ENCODE measurements at places on chromosomes 12 and 14. TPM values are rescaled to one million over a fixed set of nuclear protein-coding genes. Genes with fewer than 3 reads are reported as not detected.

The PRB2 gene
- not detected for total RNA-seq

The ITGA7 gene
- 520 TPM for total RNA-seq

The CAND1 gene
- 32.9 TPM for total RNA-seq

DNA sequence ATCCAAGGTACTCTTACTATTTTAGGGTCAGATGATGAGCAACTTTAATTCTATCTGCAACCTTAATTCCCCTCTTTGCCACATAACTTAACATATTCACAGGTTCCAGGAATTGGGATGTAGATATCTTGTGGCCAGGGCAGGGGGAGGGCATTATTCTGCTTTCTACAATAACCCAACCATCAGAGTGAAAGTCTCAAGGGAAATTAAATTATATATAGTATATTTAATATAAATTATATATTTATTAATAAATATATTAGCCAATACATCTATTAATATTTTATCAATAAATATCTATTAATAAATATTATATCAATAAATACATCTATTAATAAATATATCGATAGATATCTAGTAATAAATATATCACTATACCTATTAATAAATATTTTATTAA, 11.7 kb upstream of the RAB21 start:
- DNase-seq: no peak

DNA sequence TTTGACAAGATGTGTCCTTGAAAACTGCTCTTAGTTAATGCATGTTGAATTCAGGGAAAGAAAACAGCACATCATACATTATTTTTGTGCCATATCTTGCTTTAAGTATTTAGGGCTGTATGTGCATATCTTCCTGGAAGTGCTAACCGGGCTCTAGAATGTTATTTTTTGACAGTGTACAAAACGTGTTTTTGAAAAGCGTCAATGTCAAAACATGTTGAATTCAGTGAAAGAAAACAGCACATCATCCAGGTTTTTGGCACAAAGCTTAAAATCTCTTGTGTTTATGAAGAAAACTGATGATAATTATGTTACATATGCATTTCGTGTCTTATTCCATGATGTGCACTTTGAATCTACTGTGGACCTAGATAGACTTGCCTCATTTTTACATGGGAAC, 82.7 kb downstream of the ASCL4 start:
- DNase-seq: no peak

DNA sequence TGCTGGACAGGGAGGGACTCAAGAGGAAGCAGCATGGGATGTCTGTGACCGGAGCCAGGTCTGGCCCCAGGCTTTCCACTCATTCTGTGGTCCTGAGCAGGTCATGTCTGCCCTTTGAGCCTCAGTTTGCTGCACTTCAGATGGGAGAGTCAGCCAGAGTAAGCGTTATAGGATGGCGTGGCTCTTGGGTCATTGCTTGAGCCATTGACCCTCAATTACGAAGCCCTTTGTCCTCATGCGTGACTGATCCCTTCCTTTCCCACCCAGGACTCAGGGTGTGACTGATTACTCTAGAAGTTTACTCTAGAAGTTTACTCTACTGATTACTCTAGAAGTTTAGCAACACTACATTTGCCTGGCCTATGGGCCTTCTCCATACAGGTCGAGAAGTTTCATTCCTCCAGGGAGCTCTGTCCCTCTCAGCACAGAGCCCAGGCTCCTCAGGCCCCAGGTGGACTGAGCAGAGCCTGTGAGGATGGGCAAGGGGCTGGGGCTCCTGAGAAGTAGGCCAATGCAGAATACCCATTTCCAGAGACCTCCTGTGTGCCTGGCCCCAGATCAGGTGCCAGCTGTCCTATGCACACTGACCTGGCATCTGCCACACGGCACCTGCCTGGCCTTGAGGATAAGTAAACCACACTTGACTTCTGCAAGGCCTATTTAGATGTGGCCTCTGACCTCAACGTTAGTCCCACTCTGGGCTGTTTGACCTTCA, 7.6 kb upstream of the IFI27 start:
- no peak for DNase-seq

GRCh38 chr14:51668870-51669269, 17.2 kb downstream of the FRMD6 start:
- no peak for DNase-seq

- peak; percentile 38 for DNase-seq
These were observed 1.7 kb downstream of the PDE3A start for GRCh38 chr12:20370014-20370386.

DNA sequence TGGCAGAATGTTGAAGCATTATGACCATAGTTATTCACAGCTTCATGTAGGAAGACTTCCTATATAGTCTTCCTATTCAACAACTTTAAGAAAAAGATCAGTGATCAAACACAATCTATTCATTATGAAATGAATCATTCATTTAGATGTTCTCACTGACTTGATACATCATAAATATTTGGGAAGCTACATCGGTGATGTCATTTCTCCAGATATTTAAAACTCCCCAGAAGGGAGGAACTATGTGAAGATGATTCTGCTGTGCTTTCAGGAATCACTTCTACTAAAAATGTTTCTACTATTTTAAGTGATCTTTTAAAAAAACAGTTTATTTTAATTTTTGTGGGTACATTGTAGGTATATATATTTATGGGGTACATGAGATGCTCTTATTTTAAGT, 316.4 kb downstream of the BCAT1 start:
- no peak for DNase-seq

- no peak for DNase-seq
These were observed 23.7 kb upstream of the TDRD9 start for GRCh38 chr14:103904493-103905107.

- peak; percentile 85 for DNase-seq
These were observed 25.1 kb upstream of the UBC start for GRCh38 chr12:124939421-124940142.

Measured in left ventricle myocardium inferior (tissue), 1 donor.